Bone marrow (tissue), 2 donors: ENCODE measurements at places on chromosomes 2 and 18.

- no peak for DNase-seq
These were observed 156.2 kb downstream of the MIB1 start for GRCh38 chr18:21896732-21897336.

GRCh38 chr2:105385731-105386540, 12.9 kb downstream of the FHL2 start:
- no peak for DNase-seq

GRCh38 chr2:80517316-80517715, 212.8 kb upstream of the LRRTM1 start:
- no peak for DNase-seq

DNA sequence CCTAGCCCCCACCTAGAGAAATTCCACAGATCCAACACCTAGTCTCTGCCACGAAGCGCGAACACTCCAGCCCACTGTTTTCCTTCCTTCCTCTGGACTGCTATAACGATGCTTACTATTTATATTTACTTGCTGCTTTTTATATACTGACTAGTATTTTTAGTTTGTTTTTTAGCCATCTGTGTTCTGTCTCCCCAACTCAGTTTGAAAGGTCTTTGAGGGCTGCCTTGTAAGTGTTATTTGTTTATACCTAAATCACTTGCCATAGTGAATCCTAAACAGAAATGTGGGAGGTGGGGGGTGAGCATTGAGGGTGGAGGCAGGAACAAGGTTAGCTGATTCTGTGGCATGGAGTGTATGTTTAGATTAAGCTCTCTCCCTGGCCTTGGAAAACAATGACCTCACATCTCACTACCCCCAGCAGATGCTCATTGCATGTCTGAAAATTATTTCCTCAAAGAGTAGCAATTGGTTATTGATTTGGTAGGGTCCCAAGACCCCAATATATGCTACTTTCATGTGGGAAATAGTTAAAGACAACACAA, 1.1 kb upstream of the NCKAP5 start:
- no peak for DNase-seq

DNA sequence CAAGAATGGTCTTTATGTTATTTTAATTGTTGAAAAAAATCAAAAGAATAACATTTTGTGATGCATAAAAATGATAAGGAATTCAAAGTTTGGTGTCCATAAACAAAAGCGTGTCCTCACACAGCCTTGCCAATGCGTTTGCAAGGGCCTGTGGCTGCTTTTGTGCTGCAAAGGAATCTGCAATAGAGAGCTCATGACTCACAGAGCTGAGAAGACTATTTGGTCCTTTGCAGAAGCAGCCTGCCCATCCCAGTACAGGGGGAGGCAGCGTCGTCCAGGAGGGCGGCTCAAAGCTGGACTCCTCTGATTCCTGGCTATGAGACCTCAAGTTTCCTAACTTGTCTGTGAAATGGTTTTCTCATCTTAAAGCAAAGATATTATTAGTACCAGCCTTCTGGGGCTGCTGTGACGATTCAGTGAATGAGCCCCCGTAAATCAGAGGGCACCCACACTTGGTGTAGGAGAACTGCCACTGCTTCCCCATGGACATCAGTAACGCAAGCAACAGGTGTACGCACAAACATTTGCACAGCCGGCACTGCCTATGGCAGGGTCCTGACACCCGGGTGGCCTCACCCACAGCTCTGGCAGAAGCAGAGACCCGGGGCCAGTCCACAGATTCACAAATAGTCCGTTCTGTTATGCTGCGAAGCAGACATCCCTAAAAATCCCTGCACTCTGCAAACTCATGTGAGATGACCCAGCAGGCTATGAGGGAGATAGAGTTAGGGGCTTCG, 70.6 kb upstream of the ASAP2 start:
- no peak for DNase-seq
